CD4-positive, alpha-beta T cell treated with Interleukin-15 for 4 hours (primary cell): ENCODE measurements at places on chromosomes 4 and X.

GRCh38 chr4:92334716-92335350 lies 31.1 kb downstream of the GRID2 start:
- DNase-seq = no peak

DNA sequence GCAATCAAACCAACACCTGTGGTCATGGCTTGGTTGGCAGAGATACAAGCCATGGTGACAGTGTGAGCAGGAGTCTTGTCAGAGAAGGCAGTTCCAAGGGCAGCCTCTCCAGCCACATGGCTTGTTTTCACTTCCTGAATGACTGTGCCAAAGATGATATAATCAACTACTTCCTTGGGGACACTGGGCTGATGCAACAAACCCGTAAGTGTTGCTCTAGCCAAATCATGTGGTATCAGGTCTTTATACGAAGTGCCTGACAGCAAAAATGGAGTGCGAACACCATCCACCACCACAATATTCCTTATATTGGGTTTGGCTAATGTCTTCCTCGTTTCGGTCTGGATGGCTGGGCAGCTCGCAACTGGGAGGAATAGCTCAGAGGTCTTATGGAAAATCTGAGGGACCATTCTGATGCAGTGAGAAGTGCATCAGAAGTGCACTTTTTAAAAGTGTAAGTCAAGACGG lies 922.0 kb downstream of the NLGN4X start:
- no peak for DNase-seq

DNA sequence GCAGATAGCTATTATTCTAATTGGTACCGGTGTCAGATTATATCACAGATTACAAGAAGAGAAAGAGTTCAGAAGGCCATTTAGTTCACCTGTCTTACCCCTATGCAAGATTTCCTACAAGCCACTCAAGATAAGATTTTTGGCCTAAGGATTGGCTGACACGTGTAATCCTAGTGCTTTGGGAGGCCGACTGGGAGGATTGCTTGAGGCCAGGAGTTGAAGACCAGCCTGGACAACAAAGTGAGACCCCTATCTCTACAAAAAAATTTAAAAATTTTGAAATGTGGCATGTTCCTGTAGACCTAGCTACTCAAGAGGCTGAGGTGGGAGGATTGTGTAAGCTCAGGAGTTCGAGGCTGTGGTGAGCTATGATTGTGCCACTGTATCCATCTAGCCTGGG lies 77.1 kb upstream of the HPRT1 start:
- DNase-seq = no peak

DNA sequence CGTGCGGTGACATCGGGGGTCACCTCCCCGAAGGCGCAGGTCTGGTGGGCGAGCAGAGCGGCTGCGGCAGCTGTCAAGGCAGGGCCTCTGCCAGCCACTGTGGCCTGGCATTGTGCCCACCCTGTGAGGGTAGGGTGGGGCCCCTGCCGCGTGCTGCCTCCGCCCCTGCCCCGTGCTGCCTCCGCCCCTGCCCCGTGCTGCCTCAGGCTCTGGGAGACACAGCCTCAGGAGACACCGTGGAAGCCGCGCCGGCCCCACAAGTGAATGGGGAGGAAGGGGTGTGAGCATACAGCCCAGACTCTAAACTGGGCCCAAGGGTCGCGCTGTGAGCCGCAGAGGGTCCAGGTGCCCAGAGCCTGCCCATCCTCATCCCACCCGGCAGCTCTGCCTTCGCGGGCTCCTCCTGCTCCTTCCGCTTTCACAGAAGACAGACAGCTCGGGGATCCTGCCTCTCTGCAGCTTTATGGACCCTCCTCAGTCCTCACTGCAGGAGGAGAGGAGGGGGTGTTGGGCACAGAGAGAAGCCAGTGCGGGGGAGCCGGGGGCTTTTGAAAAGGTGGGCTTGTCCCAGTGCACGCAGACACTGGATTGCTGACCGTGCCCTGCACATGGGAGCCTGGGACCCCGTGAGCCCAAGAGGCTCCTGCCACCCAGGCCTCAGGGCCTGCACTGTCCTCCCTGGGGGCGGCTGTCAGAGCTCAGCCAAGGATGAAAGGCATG lies 27.4 kb downstream of the PCGF3 start:
- DNase-seq = no peak

- DNase-seq = no peak
These were observed 4.7 kb upstream of the FAM47E start for GRCh38 chr4:76246852-76247251.

DNA sequence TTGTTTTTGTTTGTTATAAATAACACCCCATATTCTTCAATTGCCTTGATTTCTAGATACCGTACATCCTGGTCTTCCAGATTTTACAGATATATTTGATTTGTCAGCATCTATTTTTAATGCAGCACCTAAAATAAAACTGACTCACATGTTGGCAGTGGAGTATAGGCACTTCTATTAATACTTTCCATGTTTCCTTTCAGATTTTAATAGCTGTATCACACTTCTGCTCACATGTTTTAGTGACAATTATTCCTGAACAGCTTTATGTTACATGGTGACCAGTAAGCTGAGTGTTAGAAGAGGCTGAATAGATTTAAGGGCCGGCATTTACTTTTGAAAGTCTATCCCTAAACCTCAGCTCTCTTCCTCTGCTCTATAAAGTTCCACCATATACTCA lies 46.1 kb downstream of the C4orf46 start:
- no peak for DNase-seq

- DNase-seq = no peak
These were observed 29.0 kb downstream of the SYAP1 start for GRCh38 chrX:16748425-16748824.

DNA sequence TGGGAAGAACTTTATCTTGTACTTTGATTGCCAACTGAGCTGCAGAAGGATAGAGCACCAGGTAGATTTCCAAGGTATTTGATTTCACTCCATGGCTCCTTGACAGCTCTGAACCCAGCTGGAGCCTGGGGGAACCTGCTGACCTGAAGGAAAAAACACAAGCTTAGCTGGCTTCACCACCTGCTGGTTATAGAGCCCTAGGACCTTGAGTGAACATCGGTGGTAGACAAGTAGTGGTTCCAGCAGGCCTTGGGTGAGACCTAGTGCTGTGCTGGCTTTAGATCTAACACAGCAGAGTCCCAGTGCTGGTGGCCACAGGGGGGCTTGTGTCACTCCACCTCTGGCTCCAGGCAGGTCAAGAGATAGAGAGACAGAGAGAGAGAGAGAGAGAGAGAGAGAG lies 1102.6 kb downstream of the ADGRL3 start:
- DNase-seq = no peak

DNA sequence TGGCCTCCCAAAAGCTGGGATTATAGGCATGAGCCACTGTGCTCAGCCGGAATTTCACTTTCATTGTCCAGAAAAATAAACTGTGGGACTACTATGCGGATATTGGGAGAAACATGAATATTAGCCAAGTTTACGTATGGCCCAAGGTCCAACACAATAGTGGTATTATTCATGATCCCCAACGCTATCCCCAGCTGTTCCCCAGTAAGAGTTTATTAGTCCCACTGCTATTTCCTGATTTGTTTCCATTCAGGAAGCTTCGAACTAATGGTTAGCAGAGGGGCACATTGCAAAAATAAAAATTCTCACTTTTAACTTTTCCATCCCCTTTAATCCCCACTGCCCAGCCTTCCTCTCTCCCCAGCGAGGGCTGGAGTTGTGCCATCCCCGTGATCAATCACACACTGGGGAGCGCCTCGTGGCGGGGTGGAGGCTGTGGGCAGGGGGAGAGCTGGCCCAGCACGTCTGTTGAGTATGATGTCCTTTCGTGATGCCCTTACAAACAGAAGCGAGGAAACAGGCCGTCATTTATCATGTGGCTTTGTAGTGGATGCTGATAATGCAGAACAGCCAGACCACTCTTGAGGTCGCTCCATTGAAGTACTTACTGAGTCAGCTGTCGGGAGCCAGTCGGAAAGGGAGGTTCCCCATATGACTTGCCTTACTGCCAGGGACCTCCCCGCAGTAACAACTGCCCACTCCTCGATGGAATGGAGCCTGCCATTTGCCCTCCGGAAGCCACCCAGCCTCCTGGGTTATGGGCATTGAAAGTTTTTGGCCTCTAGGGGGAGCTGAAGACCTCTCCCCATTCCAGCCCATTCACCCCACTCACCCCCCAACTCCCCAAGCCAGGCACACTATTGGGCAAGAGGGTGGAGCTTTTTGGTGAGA lies 117.0 kb downstream of the KDR start:
- DNase-seq = no peak

DNA sequence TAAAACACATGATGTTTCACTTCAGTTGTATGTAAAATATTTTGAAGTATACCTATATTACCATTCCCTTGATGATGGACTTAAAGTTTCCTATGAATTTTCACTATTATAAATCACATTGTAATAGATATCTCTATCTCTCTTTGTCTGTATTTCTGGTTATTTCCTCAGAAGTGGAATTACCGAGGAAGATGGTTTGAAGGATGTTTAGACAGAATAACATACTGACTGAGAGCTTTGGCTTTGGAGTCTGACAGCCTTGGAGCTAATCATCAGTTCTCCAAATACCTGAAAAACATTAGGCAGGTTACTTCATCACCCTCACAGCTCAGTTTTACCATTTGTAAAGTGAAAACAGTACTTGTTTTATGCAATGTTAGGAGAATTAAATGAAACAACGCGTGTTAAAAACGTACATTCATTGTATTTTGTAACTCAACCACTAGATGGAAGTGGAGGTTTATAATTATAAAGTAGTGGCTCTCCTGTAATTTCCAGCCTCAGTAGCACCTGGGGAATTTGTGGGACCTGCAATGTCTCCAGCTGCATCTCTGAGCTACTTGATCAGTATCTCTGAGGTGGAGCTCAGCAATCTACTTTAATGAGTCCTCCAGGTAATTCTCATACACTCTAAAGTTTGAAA lies 14.3 kb downstream of the JCHAIN start:
- peak; percentile 37 for DNase-seq

DNA sequence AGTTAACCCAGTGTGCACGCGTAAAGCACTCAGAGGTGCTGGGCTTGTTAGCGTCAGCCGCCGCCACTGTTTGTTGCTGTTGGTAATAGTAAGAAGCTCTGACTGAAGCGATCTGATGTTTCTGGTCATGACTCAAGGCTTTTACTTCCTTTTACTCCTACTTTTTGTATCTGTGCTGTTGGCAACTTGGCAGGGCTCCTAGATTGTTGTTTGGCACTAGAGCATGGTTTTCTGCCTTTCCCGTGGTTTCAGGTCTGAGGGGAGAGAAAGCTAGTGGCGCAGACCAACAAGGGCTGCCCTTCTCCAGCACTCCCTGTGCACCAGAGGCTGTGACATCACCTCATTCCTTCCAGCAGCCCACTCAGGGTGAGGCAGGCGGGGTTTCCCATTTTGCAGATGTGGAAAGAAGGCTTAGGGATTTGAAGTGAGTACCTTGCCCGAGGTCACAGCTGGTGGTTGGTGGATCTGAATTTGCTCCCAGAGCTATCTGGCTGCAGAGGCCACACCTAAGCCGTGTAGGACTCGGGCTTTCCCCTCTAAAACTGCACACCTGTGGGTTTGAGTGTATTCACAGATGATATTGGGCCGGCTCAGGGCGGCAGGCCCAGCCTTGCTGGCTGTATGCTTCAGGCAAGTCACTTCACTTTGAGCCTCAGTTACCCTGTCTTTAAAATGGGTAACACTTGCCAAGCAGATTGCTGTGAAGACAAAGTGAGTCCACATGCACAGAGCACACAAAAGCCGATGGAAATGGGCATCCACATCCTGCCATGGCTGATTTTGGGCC lies 51.2 kb upstream of the TADA2B start:
- DNase-seq = no peak

GRCh38 chrX:44240036-44240435 lies 103.4 kb downstream of the EFHC2 start:
- no peak for DNase-seq

GRCh38 chr4:23631255-23631950 lies 258.4 kb downstream of the PPARGC1A start:
- no peak for DNase-seq

DNA sequence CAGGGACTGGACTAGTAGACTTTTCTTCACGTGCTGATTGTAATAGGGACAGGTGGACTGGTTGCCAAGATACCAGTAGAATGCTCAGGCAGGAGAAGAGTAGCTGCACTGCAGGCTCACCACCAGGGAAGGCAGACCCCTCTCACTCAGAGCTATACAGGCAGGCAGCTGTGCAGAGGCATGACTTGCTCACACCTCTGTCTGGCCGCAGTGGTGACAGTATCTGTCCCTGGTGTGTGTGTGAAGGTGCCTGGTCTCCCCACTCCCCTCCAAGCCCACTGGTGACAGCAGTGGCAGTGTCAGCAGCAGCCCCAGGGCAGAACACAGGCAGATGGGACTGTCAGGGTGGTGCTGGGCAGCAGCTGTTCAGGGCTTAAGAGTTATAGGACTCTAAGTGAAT lies 140.7 kb downstream of the RPS6KA6 start:
- no peak for DNase-seq
